Stimulated activated CD8-positive, alpha-beta memory T cell treated with anti-CD3 and anti-CD28 coated beads, Interleukin-4, amount 100 ng/mL, for 1 hour (primary cell): ENCODE measurements at places on chromosomes 4 and X.

DNA sequence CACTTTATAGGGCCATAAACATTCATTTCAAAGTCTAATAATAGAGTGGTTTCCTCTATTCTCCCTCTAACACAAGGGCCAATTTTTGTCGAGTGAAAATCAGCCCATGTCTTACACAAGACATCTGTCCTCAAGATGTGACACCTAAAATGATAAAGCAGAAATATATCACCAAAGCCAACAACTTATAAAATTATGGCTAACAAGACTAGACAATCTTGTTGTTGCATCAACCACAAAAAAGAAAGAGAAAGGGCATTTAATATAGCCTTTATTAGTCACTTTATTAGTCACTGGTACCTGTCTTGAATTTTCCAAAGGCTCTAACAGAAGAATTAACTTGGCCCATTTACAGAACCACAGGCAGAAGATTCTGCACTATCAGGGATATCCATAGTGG, 161.6 kb downstream of the SMIM20 start:
- DNase-seq: no peak

DNA sequence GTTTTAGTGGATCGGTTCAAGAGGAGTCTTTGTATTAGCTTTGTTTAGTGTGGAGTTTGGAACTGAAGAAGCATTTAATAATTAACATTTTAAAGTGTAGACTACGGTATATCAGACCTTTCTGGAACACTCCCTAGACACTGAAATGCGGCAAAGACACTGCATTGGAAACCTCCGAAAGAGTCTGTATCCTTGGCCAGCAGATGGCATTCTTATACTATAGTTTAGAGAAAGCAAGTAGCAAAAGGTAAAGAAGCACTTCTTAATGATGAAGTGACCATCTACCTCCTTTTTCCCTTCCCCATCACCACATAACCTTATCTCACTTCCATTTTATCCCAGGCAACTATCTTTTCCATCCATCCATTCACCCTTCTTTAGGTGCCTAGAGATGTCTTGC, 7.6 kb downstream of the FABP2 start:
- no peak for DNase-seq

- DNase-seq: no peak
These were observed 158.8 kb upstream of the NDST4 start for GRCh38 chr4:115272185-115272584.

- DNase-seq: no peak
These were observed 48.0 kb upstream of the HDAC8 start for GRCh38 chrX:72620550-72621145.

DNA sequence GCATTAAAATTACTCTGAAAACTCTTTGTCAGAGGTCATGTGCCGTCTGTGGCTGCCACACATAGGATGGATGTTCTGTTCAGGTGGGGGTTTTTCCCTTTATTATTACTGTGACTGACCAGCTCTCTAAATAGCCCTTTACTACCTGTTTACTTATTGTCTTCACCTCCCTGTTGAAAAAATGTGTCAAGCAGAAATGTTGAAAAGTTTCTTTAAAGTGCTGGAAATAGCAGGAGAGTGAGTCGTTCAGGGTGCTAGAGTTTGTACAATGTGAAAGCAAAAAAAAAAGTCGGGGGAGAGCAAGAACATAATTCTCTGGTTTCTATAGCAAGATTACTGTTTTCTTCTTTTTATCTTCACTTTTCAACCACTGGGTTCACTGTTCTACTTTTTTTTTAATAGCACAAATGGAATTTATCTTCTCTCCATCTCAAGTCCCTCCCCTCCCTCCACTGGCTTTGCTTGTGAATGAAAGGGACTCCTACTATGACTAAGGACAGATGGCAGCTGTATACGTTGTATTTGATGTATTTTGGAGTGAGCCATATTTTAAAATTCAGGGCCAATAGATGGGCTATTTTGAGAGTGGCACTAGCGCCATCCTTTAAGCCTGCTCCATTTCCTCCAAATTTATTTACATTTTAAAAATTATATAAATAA, 33.3 kb downstream of the ARX start:
- no peak for DNase-seq

DNA sequence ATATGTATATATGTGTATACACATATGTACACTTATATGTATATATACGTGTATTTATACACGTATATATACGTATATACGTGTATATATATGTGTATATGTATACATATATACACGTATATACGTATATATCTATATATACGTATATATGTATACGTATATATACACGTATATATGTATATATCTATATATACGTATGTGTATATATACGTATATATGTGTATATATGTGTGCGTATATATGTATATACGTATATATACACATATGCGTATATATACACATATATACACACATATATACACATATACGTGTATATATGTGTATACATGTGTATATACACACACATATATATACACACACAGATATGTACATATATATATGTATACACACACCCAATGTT, 348.0 kb upstream of the LCORL start:
- DNase-seq: no peak

- no peak for DNase-seq
These were observed 9.2 kb upstream of the SLC25A43 start for GRCh38 chrX:119389871-119390501.

DNA sequence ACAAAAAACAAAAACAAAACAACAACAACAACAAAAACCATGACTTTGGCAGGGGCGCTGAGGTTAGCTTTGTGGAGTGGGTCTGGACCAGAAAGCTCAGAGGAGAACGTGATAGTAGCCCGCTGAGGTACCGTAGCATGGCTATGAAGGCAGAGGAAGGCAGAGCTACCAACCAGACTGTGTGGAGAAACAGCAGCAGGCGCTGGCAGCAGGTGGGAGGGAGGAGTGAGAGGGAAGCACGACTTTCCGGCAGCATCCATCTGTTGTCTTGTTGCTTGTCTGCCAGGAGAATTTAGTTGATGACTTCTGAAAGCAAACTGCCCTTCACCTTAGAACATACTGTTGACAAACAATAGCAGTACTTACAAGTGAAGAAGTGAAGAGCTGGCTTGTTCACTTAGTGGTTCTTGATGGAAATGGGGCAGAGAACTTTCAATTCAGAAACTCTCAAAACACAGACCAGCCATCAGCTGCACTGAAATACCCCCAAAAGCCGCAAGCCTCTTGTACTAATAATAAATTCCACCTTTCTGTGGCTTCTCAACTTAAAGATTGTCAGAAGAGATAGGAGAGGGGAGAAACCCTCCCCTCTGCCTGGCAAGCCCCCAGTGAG, 447.2 kb downstream of the SLITRK2 start:
- no peak for DNase-seq

DNA sequence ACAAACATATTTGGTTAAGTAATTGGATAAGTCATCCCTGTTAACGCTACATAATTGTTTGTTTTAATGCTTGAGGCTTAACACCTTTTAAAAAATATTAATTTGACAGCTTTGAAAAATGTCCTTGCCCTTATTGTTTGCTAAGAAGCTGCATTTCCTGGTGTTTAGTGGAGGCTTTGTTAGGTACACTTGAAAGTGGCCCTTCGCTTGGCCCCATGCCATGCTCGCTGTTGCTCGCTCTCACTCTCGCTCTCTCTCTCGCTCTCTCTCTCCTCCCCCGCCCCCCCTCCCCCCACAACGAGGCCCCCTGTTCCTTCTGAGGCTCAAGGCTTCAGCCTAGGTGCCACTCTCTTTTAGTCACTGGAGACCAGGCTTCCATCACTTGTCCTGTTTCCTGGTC, 139.6 kb downstream of the DCLK2 start:
- DNase-seq: no peak

- DNase-seq: no peak
These were observed 130.1 kb downstream of the DCHS2 start for GRCh38 chr4:154361450-154361849.

GRCh38 chr4:102616636-102617035, 115.5 kb downstream of the NFKB1 start:
- no peak for DNase-seq

GRCh38 chr4:150679018-150679764, 97.2 kb downstream of the MAB21L2 start:
- no peak for DNase-seq

- no peak for DNase-seq
These were observed 70.3 kb downstream of the PPEF2 start for GRCh38 chr4:75831856-75832405.

DNA sequence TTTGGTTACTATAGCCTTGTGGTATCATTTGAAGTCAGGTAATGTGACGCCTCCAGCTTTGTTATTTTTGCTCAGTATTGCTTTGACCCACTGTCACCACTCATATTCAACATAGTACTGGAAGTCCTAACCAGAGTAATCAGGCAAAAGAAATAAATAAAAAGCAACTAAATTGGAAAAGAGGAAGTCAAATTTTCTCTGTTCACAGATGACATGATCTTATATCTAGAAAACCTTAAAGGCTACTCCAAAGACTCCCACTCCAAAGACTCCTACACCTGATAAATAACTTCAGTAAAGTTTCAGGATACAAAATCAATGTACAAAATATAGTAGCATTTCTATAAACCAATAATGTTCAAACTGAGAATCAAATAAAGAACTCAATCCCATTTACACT, 348.6 kb downstream of the CXXC4 start:
- DNase-seq: no peak

GRCh38 chrX:133947996-133948395, 37.4 kb downstream of the GPC3 start:
- DNase-seq: no peak

DNA sequence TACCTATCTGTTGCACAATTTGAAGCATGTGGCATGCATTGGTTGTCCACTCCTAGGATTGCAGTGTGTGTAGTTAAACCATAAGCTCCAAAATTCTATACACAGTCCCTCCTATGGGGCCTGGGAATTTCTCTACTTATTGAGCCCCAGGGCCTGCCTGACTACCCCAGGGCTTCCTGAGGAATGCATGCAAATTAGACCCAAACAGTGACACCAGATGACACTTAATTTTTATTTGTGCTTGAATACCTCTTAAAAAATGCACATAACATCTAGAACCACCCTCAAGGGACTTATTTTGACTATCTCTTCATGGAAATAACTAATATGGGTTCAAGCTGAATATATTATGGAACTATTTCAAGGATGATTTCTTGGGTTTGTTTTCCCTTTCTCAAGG, 236.4 kb downstream of the PPP1R2C start:
- DNase-seq: no peak

DNA sequence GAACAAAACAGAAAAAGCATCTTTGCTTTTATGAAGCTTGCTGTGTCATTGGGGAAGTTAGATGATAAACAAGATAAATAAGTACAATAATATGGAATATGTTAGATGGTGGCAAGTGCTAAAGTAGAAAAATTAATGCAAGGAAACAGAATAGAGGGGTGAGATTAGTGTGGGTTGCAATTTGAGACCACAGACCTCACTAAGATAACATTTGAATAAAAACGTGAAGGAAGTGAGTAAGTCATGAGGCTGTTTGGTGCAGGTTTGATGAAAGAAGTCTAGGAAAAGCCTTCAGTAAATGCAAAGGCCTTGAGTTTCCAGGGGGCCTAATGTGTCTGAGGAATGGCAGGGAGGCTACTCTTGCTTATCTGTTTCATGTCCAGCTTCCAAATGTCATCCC, 102.5 kb downstream of the CFAP299 start:
- DNase-seq: no peak

GRCh38 chr4:56640621-56641493, 40.2 kb downstream of the HOPX start:
- no peak for DNase-seq

- no peak for DNase-seq
These were observed 4.8 kb downstream of the PPP2R2C start for GRCh38 chr4:6467600-6467999.

GRCh38 chrX:24316111-24316510, 2.2 kb upstream of the SUPT20HL2 start:
- no peak for DNase-seq

DNA sequence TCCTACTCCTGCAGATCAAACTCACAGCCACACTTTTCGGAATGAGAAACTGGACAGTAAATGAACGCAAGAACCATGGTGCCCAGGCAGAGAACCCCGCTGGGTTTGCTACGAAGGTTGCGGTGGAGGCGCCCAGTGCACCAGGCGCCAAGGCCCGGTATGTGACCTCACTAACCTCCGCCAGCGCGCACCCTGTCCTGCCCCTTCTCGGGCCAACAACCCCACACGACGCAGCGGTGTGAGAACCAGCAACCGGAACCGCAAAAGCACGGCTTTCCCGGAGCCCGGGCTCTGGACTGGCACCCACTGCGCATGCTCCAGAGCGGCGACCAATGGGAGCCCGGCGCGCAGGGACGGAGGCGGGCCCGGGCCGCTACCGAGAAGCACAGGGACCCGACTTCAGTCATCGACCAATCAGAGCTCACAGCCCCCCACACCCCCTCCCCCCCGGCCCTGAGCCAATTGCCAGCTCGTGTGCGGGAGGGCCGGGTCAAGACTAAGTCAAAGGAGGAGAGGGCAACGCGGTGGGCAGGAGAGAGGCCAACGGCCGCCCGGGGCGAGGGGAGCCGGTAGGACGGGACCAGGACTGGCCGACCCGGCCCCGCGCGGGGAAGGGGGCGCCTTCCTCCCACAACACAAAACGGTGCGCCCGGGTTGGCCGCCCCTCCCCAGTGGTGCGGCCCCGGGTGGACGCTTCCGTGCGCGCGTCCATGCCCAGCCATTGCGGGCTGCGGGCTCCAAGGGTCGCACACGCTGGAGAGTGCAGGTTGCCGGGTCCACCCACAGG, 7.3 kb upstream of the WAS start:
- peak; percentile 78 for DNase-seq

GRCh38 chrX:95056901-95057300, 1382.9 kb downstream of the FAM133A start:
- no peak for DNase-seq

DNA sequence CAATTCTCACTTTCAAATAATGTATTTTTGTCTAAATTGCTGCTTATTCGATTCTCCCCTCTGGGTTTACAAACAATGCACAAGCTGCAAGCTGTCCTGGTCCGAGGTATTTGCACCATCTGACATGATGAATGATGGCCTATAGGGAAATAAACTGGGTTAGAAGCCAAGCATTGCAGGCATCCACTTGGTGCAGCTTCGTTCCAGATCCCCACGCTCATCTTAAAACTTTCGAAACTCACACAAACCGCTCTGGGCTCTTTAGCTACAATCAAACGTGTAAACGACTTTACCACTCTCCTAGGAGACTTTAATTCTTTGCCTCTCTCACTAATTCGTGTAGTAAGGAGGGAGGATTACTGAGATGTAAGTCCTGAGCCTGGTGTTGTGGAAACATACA, 19.0 kb downstream of the PHKA2 start:
- DNase-seq: no peak

- no peak for DNase-seq
These were observed 959 bp upstream of the REST start for GRCh38 chr4:56906489-56907393.
